ENCODE measurements at places on chromosomes 13 and 19. TPM values are rescaled to one million over a fixed set of nuclear protein-coding genes. Genes with fewer than 3 reads are reported as not detected.

DNA sequence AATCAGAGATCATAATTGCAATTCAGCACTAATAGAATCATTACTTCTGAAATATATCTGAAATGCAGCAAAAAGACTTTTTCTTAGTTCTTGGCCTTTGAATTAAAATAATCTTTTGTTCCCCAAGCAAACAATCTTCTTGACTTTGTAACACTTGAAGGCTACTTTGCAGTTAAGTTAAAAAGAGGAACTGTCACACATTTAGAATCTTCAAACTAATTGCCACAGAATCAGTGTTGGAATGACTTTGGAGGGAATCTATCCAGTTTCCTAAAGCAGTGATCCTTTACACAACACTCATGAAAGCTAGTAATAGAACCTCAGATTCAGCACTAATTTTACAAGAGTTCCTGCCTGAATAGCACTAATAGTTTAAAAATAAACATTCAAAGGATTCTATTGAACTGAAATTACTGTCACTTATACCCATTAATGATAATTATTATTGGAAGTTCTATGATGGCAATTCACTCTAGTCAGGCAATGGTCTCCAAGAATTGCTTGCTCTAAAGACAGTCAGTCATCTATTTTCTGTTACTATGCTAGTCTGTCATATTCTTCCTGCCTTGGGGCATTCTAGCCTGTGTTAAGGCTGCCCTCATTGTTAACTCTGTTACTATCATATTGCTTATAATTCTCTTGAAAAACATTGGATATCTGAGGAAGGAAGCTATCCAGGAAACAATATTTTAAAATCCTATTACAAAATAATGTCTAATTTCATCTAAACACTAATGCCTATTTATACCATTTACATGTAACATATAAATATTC lies 362.4 kb downstream of the DIAPH3 start:
- no peak for DNase-seq

DNA sequence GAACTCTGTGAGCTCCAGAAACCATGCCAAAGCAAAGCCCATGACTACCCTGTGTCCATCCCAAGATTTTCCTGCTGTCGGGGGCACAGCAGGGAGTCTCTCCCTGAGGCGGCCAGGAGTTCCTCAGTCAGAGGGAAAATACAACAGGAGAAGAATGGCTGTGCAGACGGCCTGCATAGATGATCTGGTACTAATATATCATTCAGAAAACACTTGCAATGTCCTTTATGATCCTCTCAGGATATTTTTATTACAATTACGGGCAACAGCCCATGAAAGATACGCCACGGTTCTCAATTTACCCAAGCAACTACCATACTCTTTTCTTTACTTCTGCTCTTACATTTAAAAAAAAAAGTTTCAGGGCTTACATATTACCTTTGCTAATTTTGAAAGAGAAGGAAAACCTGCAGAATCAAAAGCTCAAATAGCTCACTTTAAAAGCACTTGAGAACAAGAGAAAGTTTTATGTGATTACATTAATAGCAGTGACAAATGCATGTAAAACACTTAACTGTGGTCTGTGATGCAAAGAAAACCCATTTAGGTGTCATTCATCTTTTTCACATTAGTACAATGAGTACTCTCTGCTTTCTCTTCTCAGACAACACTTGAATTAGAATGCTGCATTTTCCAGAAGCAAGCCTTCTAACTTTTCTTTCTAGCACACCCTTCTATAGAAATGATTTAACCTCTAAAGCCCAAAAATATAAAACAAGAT lies 460.8 kb downstream of the KLF5 start:
- DNase-seq: no peak

Gene C1QTNF9B
- not detected for total RNA-seq

Gene OXGR1
- not detected for total RNA-seq

Gene CEACAM16
- not detected for total RNA-seq

Gene TMEM145
- not detected for total RNA-seq
